Stimulated activated CD8-positive, alpha-beta memory T cell treated with anti-CD3 and anti-CD28 coated beads, Interleukin-12 subunit alpha, Interleukin-12 subunit beta, amount 100 ng/mL, for 4 hours (primary cell): ENCODE measurements at places on chromosomes 5 and 9.

DNA sequence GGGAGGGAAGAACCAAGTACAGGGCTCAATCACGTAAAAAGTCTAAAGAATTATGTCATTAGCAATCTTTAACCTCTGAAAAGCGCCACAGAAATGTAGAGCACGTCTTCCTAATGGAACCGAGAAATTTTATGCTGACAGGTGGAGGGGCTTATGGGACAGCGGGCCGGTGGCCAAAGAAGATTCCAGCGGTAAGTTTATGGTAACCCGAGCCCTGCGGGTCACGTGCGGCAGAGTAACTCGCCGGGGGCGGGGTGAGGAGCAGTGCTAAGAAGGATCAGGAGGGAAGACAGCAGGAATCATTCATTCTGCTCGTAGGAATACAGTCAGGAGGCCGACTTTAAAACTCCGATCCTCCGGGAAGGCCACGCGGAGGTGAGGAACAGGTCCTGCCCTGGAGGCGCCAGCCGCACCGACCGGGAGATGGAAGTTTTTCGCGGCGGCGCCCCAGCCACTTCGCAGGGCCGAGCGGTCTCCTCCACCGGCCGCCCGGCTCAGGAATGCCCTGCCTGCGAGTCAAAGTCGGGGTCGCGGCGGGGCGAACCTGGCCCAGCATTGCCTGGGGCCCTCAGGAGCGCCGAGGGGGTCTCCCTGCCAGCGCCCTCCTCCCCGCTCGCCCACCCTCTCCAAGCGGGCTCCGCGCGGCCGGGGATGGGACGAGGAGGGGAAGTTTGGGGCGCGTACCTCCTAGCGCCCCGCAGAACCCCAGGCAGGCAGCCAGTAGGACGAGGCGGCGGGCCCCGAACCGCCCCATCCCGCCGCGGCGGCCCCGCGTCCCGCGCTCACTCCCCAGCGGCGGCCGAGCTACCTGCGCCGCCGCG lies 101.8 kb downstream of the ESM1 start:
- no peak for DNase-seq

DNA sequence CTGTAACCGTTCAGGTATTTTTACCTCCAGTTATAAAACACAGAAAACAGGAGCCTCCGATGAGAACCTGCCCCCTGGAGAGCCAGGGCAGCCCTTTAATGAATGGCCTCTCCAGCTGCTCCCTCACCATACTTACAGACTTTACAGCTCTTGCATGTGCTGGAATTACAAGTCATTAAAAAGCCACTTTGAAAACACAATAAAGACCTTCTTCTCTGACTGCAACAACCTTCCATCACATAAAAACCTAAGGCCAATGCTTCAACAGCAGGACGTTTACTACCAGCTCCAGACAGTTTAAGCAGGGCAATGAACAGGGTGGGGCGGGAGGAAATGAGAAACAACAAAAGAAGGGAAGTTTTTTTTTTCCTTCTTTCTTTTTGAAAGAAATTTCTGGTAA lies 213.8 kb downstream of the MLLT3 start:
- DNase-seq, result no peak

DNA sequence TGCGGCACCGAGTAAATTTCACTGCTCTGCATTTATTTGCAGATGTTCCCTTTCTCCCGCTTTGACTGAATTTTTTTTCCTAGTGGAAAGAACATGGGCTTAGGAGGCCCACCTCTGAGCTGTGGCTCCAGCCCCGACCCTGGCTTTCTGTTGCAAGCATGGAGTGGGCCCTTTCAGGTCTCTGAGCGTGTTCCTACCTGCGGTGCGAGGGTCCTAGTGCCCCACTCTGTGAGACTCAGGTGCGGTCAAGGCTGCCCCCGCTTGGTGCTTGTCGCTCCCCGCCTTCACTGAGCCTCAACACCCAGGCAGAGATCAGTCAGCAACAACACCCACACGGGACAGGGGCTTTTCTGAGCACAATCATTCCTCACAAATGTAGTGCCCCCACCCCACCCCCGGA lies 32.0 kb downstream of the SLC6A3 start:
- DNase-seq, result no peak

GRCh38 chr9:128149001-128149701 lies at the start of gene LCN2:
Gene LCN2, plus strand, starts transcription at chr9:128149453. Its CDS starts 73 bp downstream, at chr9:128149526.
- DNase-seq, result no peak

GRCh38 chr9:479304-479970 lies 264.8 kb downstream of the DOCK8 start:
- DNase-seq, result no peak

DNA sequence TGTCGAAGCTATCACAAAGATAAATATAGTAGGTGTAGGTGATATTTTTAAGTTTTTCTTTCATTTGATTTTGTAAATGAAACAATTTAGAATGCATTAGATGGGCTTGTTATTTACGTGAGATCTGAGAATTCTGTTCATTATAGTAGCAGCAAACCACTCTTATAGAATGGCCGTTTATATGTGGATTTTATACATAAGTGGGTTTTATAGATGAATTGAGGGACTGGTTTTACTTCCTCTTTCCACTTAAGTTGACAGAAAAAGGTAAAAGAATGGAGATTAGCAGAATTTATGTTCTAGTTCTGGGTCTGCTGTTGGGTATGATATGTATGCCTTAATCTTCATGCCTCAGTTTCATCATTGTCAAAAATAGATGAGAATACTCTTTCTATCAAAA lies 5.6 kb downstream of the RMI1 start:
- DNase-seq, result no peak

- DNase-seq, result no peak
Measured at GRCh38 chr9:127397646-127398274, 791 bp downstream of the SLC2A8 start.

DNA sequence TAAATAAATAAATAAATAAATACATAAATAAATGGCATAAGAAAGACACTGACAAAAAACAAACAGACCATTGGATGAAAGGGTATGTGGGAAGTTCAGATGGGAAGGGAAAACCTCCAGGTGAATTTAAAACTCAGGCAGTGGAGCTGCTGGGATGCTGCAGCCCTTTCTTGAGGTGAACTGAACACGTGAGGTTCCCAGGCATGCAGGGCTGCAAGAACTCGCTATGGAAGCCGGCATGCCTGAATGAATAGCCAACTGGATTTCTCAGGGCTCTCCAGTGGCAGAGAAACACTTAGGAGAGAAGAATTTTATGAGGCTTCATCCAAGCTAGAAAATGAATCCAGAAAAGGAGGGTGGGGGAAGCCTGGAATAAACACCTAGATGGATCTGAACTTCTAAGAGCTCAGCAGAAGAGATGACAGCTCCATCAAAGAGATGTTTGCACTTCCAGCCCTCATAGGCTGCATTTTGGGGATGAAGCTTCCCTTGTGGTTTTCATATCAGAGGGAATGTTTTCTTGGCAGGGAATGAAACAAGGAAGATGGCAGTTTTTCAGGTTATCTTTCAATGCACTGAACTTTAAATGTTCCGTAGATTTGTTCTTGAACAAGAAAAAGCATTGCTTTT lies 224.2 kb upstream of the DAP start:
- DNase-seq, result no peak

GRCh38 chr5:154446195-154447088 lies 645 bp downstream of the SAP30L start:
- peak; percentile 8 for DNase-seq

DNA sequence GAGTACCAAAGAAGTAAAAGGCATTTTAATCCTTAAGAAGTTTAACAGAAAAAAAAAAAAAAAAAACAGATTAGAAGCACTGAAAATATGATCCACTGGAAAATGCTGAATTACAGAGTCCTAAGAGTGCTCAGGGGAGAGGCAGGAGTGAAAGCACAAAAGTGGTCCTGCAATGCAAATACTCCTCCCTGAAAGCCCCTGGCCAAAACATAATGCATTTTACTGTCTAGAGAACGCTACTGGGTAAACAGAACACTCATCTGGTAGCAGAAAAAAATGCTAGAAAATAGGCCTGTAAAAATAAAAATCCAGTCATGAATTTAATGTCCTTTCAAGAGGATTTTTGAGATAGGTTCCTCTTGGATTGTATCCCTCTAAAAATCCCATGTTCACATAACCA lies 81.9 kb downstream of the ADAMTS12 start:
- no peak for DNase-seq

DNA sequence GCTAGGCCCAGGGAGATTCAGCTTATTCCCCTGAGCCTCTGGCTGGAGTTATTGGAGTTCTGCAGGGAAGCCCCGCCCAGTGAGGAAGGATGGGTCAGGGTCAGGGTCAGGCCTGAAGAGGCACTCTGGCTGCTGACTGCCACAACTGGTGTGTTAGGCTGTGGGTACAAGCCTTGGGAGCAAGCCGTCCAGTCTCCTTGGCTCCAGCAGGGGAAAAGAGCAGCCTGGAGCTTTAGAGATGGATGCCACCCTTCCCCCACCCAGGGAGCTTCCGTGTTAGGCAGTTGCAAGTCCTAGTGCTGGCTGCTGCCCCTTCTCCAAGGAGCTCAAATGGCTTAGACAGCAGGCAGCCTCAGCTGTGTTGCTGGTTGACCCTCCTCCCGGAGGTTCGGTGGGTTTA lies 34.4 kb upstream of the TAF11L2 start:
- no peak for DNase-seq

- no peak for DNase-seq
Measured at GRCh38 chr5:108947164-108947563, 199.5 kb downstream of the FER start.

- DNase-seq, result no peak
Measured at GRCh38 chr9:23740531-23740930, 85.5 kb downstream of the ELAVL2 start.

DNA sequence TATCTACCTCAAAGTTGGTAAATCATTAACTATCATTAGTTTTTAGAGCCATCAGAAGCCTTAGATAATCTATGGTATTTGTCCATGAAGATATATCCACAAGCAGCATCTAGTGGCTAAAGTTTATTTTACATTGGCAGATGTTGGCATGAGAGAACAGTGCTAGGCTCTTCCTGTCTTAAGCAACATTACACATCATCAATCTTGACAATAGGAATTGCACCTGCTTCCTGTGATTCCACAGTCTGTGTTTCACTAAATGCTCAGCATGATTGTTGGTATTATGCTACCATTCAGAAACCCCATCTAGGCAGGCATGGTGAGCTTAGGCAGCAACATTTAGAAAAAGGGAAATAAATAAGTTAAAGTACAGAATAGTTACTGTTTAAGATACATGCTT lies 246.6 kb downstream of the SLCO4C1 start:
- DNase-seq, result no peak

DNA sequence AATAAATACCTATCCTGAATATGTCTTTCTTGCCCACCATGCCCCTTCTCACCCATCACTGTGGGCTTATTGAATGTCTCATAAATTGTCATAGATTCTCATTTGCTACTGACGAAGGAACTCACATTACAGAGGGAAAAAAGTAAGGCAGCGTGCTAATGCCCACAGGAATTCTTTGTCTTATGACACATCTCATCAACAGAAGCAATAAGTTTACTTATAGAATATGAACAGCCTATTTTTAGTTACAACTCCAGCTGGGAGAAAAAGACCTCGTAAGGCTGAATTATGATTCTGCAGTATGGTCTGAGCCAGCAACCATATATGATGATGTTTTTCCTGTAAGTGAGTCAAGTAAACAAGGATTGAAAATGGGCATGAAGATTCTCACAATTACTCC lies 22.4 kb upstream of the ATG10 start:
- DNase-seq, result no peak

DNA sequence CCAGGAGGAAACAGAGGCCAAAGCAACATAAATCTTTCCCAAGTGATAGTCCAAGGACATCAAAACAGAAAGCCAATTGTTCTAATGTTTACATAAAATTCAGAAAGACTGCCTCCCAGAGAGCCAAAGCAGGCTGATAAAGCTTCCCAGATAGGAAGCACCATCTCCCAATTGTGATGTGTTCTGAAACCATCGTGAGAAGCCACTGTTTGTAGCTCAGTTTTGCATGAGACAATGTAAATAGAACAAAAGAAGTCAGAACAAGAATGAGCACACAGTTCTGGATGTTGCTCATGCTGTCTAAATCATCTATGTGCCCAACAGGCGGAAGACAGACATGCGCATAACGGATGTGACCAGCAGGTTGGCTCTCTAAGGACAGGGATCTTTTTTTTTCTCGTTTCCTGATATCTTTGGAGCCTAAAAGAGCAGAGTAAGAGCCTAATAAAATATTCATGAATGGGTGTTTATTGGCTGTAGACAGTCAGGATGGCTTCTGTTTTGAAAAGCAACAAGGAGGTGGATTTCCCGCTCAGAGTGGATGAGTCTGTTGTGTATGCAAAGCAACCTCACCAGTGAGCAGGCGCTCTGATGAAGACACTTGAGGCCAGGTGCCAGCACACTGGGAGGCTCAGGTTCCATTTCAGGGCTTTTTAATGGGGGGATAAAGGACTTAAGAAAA lies 113.6 kb downstream of the GNA14 start:
- no peak for DNase-seq

DNA sequence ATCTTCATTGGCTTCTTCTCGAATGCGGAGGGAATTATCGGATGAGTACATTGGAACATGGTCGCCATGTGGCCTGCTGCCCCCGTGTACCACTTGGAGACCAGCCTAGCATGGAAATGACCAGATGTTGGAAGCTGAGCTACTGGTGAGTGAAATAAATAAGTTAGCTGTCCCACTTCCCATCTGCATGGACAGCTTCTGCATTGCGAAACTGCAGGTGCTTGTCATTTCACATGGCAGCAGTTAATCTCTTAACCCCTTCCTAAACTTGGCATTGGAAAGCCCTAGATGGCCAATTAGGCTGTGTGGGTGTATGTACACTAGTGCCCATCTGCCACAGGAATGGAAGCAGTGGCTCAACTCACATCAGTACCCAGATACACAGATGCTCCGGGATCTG lies 246.6 kb upstream of the IL12B start:
- DNase-seq, result no peak

DNA sequence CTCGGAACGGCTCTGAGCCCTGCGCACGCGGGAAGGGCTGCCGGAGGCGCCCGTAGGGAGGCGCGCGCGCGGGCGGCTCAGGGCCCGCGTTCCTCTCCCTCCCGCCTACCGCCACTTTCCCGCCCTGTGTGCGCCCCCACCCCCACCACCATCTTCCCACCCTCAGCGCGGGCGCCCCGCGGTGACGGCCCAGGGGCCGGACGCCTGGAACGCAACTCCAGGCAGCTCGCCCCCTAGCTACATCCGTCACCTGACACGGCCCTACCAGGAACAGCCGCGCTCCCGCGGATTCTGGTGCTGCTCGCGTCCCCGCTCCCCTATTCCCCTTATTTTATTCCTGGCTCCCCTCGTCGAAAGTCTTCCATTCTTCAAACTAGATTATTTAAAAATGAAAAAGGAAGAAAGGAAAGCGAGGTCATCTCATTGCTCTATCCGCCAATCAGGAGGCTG lies at the start of gene CDKN2B-AS1:
TSS of gene CDKN2B-AS1 (plus strand) at position 236 of the 450 bp plus-strand sequence.
- DNase-seq, result no peak
